ENCODE measurements at places on chromosomes 1 and 21.

GRCh38 chr1:2110738-2111673 is 60.8 kb downstream of the PRKCZ start:
- no peak for DNase-seq

DNA sequence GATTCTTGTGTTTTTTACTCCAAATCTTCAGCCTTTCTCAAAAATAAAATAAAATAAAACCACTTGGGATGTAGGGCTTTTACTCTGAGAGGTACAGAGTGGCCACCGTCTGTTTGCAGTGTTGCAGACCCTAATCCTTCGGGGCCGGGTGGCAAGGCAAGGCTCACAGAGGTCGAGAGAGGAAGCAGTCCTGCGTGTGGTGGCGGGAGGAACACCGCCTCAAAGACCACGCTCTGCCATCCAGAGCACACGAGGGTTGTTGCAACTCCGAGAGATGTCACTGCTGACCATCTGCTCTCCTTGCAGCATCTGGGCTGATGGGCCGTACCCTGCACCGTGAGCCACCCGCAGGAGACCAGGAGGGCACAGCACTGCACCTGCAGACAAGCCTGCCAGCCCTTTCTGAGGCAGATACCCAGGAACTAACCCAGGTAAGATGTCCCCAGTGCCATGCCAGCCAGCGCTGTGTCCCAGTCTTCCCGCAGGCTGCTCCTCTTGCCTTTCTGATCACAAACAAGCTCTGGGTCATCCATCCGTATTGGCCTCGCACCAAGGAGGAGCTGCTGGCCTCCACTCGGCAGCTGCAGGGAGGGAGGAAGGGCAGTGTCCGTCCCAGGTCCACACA is 31.5 kb downstream of the SNAP47 start:
- no peak for DNase-seq

DNA sequence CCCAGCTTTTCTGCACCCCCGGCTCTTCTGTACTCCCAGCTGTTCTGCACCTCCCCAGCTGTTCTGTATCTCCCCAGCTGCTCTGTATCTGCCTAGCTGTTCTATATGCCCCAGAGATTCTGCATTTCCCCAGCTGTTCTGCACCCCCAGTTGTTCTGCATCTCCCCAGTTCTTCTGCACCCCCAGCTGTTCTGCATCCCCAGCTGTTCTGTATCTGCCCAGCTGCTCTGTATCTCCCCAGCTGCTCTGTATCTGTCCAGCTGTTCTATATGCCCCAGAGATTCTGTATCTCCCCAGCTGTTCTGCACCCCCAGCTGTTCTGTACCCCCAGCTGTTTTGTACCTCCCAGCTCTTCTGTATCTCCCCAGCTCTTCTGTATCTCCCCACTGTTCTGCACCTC is 41.1 kb downstream of the UMODL1 start:
- no peak for DNase-seq

DNA sequence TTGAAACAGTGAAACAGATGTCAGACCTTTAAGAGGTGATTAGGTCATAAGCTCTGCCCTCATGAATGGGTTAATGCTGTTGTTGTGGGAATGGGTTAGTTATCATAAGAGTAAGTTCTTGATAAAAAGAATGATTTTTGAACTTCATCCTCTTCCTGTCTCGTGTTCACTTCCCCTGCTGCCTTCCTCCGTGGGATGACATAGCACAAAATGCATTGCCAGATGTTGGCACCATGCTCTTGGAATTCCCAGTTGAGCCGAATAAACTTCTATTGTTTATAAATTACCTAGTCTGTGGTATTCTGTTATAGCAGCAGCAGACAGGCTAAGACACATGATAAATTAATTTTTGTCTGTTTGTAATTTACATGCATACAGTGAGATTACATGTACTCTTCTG is 112.0 kb upstream of the LRRC7 start:
- no peak for DNase-seq

DNA sequence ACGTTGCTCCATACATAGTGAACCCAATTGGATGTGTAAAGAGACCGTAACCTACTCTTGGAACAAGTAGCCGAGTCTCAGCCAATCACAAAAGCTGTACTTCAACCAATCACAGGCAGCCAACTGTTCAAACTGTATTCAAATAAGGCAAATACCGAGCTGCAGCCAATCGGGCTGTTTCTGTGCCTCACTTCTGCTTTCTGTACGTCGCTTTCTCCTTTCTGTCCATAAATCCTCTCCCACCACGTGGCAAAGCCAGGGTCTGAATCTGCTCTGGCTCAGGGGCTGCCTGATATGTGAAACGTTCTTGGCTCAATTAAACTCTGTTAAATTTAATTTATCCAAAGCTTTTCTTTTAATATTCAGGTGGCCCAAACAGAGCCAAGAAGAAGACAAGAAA is 210.3 kb downstream of the URB2 start:
- DNase-seq = no peak

DNA sequence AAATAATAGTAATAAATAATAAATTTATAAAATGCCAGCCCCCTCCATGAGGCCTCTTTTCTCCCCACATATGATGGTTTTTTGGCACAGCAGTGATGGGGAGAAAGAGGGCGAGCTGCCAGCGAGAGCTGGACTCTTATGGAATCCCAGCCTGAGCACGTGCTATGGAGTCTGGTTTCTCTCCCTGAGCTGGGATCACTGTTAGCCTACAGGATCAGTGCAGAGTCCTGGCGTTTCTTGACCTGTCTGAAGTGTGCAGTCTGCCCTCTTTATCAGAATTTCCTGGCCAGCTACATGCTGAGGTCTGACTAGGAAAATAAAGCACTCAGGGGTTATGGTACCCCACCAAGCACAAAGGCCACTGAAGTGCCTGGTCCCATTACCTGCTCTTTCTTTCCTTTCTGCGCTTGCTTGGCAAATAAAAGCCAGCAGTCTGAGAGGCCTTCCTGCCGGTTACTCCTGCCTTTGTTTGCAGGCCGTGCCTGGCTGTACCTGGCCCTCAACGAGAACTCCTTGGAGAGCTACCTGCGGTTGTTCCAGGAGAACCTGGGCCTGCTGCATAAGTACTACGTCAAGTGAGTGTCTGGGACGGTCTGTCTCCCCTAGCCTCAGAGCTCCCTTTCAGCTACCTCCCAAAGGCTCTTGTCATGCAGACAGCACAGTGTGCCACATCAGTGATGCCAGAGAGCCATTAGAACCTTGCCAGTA is 18.5 kb upstream of the SLC25A34 start:
- DNase-seq = no peak

DNA sequence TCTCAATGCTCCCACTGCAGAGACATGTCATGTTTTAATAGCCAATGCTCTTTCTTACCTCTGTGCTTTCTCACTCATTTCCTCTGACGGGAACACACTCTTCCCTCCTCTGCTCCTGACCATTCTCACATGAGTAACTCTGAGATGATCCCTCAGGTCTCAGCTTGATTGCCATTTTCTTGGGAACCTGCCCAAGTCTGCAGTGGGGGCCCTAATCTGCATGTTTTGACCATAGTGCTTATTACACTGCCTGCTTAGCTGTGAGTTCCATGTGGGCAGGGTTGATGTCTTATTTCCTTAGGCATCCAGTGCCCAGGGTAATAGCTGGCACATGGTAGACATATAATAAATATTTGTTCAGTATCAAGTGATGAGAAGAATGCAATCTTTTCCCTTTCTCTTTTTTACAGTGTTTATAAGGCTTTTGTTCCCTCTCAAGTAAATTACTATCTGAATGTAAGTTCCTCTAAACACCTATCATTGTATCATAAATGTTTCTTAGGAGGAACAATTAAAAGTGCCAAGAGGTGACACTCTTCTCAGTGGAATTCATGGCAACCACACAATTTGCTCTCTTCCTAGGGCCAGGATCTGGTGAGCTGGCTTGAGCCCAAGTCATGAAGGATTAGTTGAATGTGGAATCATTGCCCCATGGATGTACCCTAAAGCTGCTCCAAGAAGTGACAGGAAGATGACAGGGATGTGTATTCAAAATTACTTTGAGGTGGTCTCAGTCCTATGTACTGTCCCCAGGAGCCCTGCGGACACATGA is 485.4 kb upstream of the USP24 start:
- DNase-seq = no peak
